ENCODE measurements at places on chromosomes 4 and X.

GRCh38 chr4:4865705-4866123, 6.2 kb downstream of the MSX1 start:
- DNase-seq, result no peak

DNA sequence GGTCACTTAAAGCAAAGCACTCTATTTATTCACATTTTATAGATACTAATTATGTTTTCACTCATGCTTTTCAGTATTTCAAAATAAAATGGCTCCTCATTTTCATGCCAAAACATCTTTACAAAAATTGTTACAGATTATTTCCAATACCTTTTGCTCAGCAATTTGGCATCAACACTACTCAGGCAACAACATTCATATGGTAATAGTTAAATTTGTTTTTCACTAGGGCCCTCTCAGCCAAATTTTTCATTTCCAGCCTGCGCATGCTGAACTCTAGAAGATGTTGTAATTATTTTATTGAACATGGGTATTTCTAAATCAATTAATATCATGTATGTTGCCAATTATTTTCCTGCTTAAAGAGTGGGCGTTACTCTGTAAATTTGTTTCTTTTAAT, 225.6 kb downstream of the ANTXR2 start:
- DNase-seq, result no peak

- DNase-seq, result no peak
Measured at GRCh38 chr4:42136371-42136770, 16.1 kb downstream of the BEND4 start.

- DNase-seq, result no peak
Measured at GRCh38 chr4:128162434-128162833, 101.3 kb downstream of the LARP1B start.

- DNase-seq, result no peak
Measured at GRCh38 chr4:181578911-181579310, 664.3 kb upstream of the TENM3 start.

GRCh38 chrX:49710744-49711319, 15.0 kb upstream of the PAGE1 start:
- no peak for DNase-seq

DNA sequence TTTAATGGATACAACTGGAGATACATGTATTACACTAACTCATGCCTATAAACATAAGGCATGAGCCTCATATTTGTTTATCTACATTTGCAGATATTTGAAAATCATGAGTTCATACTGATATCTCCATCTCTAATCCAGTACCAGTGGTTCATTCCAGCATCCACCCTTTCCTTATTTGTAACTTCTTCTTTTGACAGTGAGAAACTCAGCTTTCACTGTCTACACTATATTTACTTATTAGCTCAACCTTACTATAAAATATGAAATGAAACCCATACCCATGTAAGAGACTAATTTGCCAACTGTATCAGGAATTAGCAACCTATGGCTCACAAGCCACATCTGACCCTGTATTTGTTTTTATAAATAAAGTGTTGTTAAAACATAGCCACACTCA, 161.9 kb upstream of the GPRIN3 start:
- no peak for DNase-seq

DNA sequence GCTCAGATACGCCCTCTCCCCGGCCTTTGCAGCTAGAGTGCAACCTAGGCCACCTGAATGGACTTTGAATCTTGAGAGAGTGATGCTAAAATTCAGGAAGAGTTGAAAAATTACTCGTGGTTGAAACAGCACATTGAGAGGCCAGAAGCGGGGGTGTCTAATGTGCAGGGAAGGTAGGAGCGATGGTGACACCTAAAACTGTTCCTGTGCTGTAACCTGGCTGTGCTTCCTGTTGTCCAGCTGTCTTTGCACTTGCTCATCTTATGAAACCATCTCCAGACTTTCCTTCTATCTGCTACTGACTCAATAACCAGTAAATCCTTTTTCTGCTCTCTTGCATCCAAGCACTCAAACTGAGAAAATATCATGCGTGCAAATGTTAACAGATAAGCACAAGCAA, 106.4 kb upstream of the RPS6KA3 start:
- no peak for DNase-seq

- DNase-seq, result no peak
Measured at GRCh38 chr4:88843067-88843685, 145.5 kb upstream of the NAP1L5 start.

- DNase-seq, result no peak
Measured at GRCh38 chr4:183286590-183287308, 33.3 kb downstream of the CLDN22 start.

GRCh38 chr4:121951521-121952110, at the start of gene TRPC3:
Gene TRPC3 (minus strand): TSS chr4:121952060. CDS start chr4:121951680, 380 bp downstream.
- no peak for DNase-seq

- DNase-seq, result no peak
Measured at GRCh38 chr4:20137176-20137575, 114.5 kb upstream of the SLIT2 start.
